ENCODE measurements at places on chromosomes 1 and 21.
A peak's percentile ranks its signal among the peaks of the same experiment; 100 is the strongest.

DNA sequence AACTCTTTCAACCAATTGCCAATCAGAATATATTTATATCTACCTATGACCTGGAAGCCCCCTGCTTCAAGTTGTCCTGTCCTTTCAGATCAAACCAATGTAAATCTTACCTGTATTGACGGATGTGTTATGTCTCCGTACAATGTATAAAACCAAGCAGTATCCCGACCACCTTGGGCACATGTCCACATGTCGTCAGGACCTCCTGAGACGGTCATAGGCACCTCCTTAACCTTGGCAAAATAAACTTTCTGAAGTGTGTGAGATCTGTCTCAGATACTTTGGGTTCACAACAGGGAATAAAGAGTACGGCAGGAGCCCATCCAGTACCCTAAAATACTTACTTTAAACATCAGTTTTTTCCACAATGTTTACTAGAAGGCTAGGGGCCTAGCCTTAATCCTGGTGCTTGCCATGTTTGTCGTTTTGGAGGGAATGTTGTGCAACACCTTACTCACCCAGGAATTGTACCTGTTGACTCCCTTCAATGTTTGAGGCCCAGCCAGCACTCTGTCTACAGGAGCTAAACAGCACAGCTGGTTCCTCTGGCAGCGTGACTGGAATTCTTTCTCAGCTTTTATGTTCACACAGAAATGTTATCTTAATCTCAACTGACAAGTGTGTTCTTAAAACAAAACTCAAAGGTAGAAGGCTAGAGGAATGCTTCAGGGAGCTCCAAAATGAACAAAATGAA is 90.8 kb upstream of the USP25 start:
- no peak for DNase-seq

DNA sequence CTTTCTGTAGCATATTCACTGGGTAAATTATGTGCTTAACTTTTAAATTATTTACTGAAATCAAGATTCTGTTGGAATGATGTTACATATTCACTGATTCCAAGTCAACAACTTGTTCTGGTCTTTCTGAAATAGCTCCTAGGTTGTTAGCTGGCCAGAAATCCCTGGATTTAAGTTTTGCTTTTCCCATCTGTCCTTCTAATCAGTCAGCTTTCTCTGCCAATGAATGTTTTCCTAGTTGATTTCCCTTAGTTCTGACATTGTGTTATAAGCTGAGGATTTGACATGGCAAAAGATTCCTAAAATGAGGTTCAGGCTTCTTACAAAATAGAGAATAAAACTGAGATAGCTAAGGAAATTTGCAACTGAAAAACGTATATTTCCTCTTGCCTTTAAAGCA is 1479.6 kb downstream of the MRPL39 start:
- no peak for DNase-seq

GRCh38 chr1:224619209-224619608 is 3.1 kb downstream of the CNIH3 start:
- no peak for DNase-seq

- DNase-seq: no peak
Measured at GRCh38 chr1:69688193-69688592, 120.5 kb downstream of the LRRC7 start.

DNA sequence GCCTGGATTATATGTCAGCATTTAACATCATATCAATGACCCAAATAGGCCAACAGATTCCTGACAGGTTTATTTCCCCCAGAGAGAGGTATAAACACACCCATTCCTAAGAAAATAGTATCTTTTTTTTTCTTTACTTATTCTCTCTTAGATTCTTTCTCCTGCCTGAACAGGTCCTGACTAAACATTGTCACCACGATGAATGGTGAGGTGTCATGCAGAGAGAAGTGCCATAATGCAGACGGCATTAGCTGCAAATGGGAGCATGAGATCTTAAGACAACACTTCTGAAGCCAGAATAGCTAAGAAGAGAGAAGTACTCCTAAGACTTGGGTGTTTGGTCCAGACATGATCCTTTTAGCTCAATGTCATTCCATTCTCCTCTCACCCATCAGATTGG is 131.3 kb downstream of the ZNF648 start:
- DNase-seq: no peak

DNA sequence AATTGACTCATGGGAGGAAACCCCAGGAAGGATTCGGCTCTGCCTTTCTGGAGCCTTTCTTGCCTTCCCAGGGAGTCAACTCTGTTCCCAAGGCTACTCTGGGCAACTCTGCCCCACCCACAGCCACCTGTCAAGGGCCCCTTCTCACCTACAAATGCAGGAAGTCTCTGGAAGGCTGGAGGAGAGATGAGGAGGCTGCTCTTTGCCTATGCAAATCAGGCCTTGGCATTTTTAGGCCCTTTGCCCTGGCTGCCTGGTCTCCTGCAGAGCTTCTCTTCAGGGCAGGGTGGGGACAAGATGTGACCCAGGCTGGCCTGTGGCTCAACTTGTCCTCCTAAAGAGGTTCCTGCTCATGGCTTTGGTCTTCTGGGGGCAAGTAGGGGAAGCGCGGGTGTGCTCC is 5.4 kb downstream of the SLC6A9 start:
- DNase-seq: no peak

DNA sequence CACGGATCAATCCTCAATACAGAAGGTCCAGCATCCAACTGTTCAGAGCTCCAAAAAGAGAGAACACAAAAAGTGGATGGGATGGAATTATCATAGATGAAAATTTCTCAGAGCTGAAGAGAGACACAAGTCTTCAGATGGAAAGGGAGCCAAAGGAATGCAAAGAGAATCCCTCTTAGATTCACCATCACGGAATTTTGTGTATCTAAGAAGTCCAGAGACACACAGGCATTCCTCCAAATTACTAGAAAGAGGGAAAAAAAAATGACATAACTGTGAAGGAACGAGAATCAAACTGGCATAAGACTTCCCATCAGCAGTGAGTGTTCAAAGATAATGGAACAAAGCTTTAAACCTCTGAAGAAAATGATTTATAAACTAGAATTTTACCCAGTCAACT is 101.2 kb downstream of the ZSCAN20 start:
- no peak for DNase-seq

DNA sequence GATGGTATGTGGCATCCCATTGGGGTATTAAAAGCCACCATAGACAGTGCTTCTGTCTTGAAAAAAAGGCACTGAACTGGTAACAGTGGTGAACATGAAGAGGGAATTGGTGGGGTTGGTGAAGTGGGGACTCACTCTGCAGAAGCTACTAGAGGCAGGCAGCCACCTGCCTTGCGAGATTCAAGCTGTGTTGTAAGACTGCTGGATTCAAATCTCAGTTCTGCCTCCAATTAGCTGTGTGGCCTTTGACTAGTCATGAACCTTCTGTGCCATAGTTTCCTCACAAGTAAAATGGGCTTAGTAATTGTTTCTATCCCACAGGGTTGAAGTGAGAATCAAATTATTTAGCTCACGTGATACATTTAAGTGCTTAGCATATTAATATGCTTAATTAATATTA is 16.6 kb upstream of the ELOA start:
- no peak for DNase-seq

DNA sequence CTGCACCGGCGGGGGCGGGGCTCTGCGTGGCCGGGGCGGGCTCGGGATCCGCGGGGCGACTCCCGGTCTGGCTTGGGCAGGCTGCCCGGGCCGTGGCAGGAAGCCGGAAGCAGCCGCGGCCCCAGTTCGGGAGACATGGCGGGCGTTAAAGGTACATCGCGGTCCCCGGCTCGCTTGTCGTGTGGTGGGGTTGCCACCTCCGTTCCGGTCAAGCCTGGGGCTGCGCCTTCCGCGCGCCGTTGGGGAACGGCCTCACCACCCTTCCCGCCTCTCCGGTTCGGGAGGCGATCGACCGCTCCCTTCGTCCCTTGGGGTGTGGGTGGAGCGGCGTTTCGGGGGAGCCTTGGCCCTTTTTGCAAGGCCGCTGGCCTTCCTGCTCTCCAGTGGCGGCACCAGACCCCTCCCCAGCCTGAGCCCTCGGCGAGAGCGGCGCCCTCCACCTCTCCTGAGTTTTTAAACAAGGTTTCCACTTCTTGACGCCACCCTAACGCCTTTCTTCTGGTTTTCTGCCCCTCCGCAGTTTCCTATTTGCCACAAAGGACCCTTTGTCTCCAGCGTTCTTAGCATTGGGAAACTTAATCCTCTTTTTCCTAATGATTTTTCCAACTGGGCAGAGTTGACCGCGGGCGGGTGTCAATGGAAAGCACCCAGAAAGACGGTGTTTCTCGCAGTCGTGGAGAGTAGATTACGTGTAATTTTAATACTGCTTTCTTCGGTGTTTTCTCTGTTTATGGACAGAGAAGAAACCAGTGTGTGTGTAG is at the start of the genes LEPR and LEPROT:
Gene LEPR, plus strand, starts transcription at position 79 of the 761 bp plus-strand sequence. CDS start 144,898 bp downstream, outside the sequence.
Gene LEPROT, plus strand, starts transcription at position 79 of the 761 bp plus-strand sequence. Its CDS starts 57 bp downstream, at position 136.
- DNase-seq: peak; percentile 5

- no peak for DNase-seq
Measured at GRCh38 chr1:204149635-204150565, 1.9 kb downstream of the ETNK2 start.

DNA sequence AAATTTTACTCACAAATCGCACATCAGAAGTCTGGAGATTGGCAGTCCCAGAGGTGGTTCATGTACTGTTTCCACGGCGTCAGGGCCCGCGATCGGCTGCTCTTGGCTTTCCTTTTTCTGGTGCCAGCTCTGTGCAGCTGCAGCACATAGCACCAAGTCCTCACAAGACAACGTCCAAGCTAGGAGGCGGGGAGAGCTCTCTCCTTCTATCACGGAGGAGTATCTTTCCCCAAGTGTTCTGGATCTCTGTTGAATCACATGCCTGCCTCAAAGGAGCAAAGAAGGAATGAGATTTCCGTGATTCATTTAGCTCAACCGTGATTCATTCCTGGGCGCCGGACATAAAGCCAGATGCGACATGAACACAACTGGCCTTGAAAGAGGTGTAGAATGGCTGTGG is 25.5 kb downstream of the MT1HL1 start:
- no peak for DNase-seq

DNA sequence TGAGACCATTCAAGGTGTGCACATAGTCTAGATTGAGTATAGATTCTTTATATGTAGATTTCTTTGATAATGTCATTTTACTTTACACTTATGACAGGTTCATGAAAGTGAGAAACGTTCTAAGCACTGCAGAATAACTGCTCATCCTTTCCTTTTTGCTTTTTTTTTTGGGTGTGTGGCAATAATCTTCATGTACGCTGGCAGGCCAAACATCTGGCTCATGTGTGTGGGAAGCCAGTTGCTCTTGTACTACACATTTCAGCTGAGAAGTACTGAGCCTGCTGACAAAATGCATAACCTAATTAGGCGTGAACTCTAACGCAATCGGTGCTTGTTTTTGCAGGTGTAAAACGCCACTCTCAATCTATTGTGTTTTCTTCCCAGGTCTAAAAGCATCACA is 350.8 kb upstream of the KAZN start:
- DNase-seq: no peak

- no peak for DNase-seq
Measured at GRCh38 chr1:25774206-25774803, 25.7 kb upstream of the SELENON start.

DNA sequence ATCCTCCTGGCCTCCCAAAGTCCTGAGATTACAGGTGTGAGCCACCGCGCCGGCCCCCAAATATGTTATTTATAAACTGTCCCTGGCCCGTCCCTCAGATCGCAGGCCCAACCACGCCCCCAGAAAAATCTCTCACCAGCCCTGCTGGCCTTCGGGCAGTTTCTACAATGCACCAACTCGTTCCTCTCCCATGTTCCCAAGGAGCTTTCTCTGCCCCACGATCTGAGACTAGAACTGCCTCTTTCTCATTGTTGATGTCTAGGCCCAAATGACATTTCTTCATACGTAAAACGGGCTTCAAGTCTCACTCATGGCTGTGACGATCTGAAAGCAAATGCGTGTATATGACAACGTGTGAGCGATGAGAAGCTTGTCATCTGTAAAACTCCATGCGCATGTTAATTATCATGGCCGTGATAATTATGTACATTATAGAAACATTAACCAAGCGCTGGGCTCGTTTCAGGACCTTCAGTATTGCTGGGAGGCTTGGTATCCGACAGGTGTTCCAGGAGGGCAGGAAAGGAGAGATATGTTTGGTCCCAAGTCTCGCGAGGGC is 748 bp upstream of the NIPAL3 start:
- no peak for DNase-seq

DNA sequence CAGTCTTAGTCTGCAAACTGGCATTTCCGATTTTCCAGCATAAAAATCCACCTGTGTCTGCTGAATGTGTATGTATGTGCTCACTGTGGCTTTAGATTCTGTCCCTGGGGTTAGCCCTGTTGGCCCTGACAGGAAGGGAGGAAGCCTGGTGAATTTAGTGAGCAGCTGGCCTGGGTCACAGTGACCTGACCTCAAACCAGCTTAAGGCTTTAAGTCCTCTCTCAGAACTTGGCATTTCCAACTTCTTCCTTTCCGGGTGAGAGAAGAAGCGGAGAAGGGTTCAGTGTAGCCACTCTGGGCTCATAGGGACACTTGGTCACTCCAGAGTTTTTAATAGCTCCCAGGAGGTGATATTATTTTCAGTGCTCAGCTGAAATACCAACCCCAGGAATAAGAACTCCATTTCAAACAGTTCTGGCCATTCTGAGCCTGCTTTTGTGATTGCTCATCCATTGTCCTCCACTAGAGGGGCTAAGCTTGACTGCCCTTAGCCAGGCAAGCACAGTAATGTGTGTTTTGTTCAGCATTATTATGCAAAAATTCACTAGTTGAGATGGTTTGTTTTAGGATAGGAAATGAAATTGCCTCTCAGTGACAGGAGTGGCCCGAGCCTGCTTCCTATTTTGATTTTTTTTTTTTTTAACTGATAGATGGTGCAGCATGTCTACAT is 2.5 kb upstream of the OLFML3 start:
- no peak for DNase-seq

GRCh38 chr1:204780630-204781029 is 90.0 kb upstream of the NFASC start:
- DNase-seq: no peak

- DNase-seq: no peak
Measured at GRCh38 chr1:221891708-221892107, 149.8 kb upstream of the DUSP10 start.

DNA sequence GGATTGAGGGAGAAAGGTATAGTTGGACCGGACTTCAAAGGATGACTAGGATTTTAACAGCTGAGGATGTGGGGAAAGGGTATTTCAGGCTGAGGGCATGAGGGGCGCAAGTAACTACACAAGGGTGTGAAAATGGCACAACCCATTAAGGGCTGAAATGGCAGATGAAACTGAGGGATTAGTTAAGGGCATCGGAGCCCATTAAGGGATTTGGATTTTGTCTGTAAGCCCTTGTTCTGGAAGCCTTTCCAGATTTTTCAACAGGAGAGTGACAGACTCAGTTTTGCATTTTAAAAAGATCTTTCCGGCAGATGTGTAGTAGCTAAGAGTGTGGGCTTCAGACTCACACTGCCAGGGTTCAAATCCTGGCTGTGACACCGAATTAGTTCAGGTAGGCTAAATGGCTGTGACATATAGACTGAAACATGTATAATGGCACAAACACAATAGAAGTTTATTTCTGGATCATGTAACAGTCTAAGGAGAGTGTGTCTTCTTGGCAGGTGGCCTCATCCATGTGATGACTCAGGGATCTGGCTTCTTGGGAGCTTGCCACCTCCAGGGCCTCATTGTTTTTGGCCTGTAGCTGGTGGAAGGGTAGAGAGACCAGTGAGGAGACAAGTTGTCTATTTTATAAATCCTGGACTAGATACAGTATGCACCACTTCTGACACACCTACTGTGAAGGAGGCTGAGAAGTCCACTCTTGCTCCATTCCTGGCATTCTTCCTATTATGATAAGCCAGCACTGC is 49.6 kb downstream of the UBE2T start:
- DNase-seq: no peak

All from stimulated activated CD4-positive, alpha-beta T cell treated with anti-CD3 and anti-CD28 coated beads, Interleukin-1b, Interleukin-23, amount 100 ng/mL, for 1 hour (primary cell).